ENCODE measurements at places on chromosomes 11 and 22. TPM values are rescaled to one million over a fixed set of nuclear protein-coding genes. Genes with fewer than 3 reads are reported as not detected.

- no peaks in the 10 kb centered on the region for H3K27me3 ChIP-seq
- H3K4me1 ChIP-seq = no peaks in the 10 kb centered on the region
- no peak overlapping the region for H3K4me3 ChIP-seq
- no peaks in the 10 kb centered on the region for H3K36me3 ChIP-seq
Measured at GRCh38 chr11:1151366-1152315, 6.1 kb upstream of the MUC5AC start.

- H3K27ac ChIP-seq = no peak overlapping the region
- no peaks in the 10 kb centered on the region for H3K4me1 ChIP-seq
- peaks cover 28% of the 10 kb centered on the region for H3K27me3 ChIP-seq
- H3K36me3 ChIP-seq = no peaks in the 10 kb centered on the region
Measured at GRCh38 chr11:34176751-34177209, 71.4 kb downstream of the NAT10 start.

GRCh38 chr11:15159085-15159484, 44.4 kb downstream of the INSC start:
- H3K27me3 ChIP-seq = peaks cover 3% of the 10 kb centered on the region
- H3K4me1 ChIP-seq = no peaks in the 10 kb centered on the region
- no peaks in the 10 kb centered on the region for H3K36me3 ChIP-seq
- DNase-seq = no peak
- H3K4me3 ChIP-seq = no peak overlapping the region

GRCh38 chr11:62182147-62182891, 7.7 kb upstream of the SCGB1D1 start:
- DNase-seq = no peak
- peaks cover 25% of the 10 kb centered on the region for H3K27me3 ChIP-seq
- no peaks in the 10 kb centered on the region for H3K4me1 ChIP-seq
- H3K36me3 ChIP-seq = no peaks in the 10 kb centered on the region

GRCh38 chr11:67062526-67063373, 6.1 kb downstream of the RHOD start:
- H3K4me3 ChIP-seq = no peak overlapping the region
- no peaks in the 10 kb centered on the region for H3K27me3 ChIP-seq
- no peak for DNase-seq
- no peaks in the 10 kb centered on the region for H3K36me3 ChIP-seq
- H3K4me1 ChIP-seq = no peaks in the 10 kb centered on the region
- H3K27ac ChIP-seq = no peak overlapping the region

DNA sequence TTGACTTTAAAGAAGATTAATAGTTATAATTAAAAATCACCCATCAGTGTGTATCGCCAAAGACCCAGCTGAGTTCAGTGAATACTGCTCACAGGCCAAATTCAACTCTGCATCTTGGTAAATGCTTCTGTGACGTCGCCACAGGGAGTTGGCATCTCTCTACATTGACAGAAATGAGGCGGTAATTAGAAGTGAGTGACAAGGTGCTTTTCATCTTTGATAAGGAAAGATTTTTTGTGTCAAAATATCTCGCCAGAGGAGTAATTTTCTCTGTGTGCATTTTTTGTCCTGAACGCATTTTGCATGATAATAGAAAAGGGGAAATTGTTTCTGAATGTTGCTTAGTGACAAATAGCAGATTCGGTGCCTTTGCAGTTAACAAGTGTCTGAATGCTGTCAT, 345.8 kb downstream of the CNTN5 start:
- DNase-seq = no peak
- H3K4me3 ChIP-seq = no peak overlapping the region
- H3K36me3 ChIP-seq = no peaks in the 10 kb centered on the region
- no peak overlapping the region for H3K27ac ChIP-seq
- H3K4me1 ChIP-seq = no peaks in the 10 kb centered on the region

- H3K27ac ChIP-seq = no peak overlapping the region
- no peaks in the 10 kb centered on the region for H3K36me3 ChIP-seq
- DNase-seq = no peak
- no peaks in the 10 kb centered on the region for H3K4me1 ChIP-seq
Measured at GRCh38 chr11:30855383-30856006, 269.3 kb upstream of the MPPED2 start.

GRCh38 chr11:65584723-65585171, 8.9 kb downstream of the EHBP1L1 start:
- H3K27ac ChIP-seq = no peak overlapping the region
- H3K4me1 ChIP-seq = peaks cover 4% of the 10 kb centered on the region
- H3K27me3 ChIP-seq = no peaks in the 10 kb centered on the region
- H3K36me3 ChIP-seq = peaks cover 7% of the 10 kb centered on the region
- no peak overlapping the region for H3K4me3 ChIP-seq
- no peak for DNase-seq

GRCh38 chr11:7252683-7253213, 1.0 kb downstream of the SYT9 start:
- H3K27me3 ChIP-seq = peaks cover 15% of the 10 kb centered on the region
- no peak for DNase-seq
- H3K36me3 ChIP-seq = no peaks in the 10 kb centered on the region

GRCh38 chr22:46810856-46811786, 48.7 kb downstream of the TBC1D22A start:
- no peak overlapping the region for H3K4me3 ChIP-seq
- H3K36me3 ChIP-seq = peaks cover 27% of the 10 kb centered on the region
- DNase-seq = no peak
- H3K27ac ChIP-seq = no peak overlapping the region

- H3K27me3 ChIP-seq = no peaks in the 10 kb centered on the region
- DNase-seq = no peak
- no peaks in the 10 kb centered on the region for H3K4me1 ChIP-seq
Measured at GRCh38 chr11:95239871-95240649, 9.1 kb upstream of the SESN3 start.

DNA sequence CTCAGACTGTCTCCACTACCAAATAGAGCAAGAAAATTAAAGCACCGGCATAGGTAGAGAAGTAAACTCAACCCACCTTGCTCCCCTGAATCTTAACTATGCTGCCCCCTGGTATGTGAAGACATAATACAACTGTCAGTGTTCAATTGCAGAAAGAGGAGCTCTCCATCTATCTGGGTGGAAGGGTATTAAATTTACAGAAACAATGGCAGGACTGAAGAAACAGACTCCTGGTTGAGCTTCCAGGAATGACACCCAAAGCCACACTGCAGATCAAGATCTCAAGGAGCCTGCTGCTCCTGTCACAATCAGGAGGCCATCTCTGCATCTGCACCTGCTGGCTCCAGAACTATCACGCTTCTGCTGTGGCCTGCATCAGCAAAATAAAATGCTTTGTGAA, 132.1 kb upstream of the BMAL1 start:
- DNase-seq = no peak
- H3K27ac ChIP-seq = no peak overlapping the region
- no peaks in the 10 kb centered on the region for H3K4me1 ChIP-seq
- no peaks in the 10 kb centered on the region for H3K36me3 ChIP-seq
- no peaks in the 10 kb centered on the region for H3K27me3 ChIP-seq
- H3K4me3 ChIP-seq = no peak overlapping the region

DNA sequence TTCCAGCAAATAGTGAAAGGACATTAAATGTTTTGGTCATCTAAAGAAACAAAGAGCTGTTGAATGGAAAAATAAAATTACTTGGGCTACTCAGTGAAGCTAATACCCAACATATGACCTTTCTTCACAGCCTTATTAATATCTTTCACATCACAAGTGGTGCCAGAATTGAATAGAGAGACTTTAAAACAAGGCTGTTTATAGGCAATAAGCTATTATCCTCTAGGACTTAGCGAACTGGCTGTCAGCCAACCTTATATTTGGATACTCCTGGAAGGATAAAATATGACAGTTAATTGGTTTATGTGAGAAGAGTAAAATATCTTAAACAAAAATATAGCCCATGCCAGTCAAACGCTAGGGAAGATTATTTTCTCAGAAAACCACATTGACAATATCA, 225.5 kb upstream of the BLID start:
- no peak for DNase-seq
- no peaks in the 10 kb centered on the region for H3K27me3 ChIP-seq
- H3K4me1 ChIP-seq = no peaks in the 10 kb centered on the region
- H3K27ac ChIP-seq = no peak overlapping the region
- no peak overlapping the region for H3K4me3 ChIP-seq

GRCh38 chr11:120563703-120564572, 52.4 kb downstream of the GRIK4 start:
- no peak overlapping the region for H3K27ac ChIP-seq
- H3K36me3 ChIP-seq = no peaks in the 10 kb centered on the region
- DNase-seq = no peak

BDNF gene
- total RNA-seq = not detected

SAA4 gene
- total RNA-seq = 0.63 TPM

DKK3 gene
- total RNA-seq = 1.5 TPM

MAJIN gene
- total RNA-seq = 0.76 TPM

TRIM51 gene
- total RNA-seq = not detected

DNAJB7 gene
- total RNA-seq = not detected
